ENCODE measurements at places on chromosomes 1 and 21.

GRCh38 chr1:78318011-78318410 is 172.8 kb upstream of the PTGFR start:
- no peak for DNase-seq

- no peak for DNase-seq
Observed at GRCh38 chr1:58864654-58865053, 80.8 kb upstream of the JUN start.

DNA sequence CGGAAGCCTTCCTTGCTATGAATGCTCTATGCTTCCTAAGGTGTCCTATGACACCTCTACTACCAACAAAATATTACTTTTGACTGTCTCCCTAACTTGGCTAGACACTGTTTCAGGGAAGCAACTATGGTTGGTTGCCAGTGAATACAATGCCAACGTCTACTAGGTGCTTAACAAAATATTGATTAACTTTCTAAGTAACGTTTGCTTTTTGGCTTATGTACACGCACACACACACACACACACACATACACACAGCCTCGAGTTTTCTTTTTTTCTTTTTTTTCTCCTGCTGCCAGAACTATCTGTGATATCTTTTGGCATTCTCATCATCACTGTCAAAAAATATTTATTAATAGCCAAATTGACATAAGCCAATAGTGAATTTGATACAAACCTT is 864.0 kb downstream of the PLA2G4A start:
- no peak for DNase-seq

DNA sequence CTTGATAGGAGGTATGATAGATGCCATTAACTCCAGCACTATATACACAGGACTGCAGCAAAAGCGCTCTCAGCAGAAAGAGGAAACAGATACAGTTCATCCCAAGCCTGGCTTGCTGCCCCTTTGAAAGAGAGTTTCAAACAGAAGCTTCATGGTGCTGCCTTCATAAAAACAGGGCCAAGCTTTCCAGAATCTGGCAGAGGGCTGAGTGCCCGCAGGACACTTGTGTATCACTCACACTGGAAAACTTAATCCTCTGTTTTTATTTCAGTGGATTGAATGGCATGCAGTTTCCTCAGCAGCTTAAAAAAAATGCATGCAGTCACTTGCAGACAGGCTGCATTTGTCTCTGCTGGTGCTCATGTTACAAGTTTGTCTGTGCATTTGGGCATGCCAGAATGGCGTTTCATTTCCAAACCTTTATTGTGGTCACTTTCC is 40.4 kb downstream of the KCNJ15 start:
- DNase-seq, result no peak

DNA sequence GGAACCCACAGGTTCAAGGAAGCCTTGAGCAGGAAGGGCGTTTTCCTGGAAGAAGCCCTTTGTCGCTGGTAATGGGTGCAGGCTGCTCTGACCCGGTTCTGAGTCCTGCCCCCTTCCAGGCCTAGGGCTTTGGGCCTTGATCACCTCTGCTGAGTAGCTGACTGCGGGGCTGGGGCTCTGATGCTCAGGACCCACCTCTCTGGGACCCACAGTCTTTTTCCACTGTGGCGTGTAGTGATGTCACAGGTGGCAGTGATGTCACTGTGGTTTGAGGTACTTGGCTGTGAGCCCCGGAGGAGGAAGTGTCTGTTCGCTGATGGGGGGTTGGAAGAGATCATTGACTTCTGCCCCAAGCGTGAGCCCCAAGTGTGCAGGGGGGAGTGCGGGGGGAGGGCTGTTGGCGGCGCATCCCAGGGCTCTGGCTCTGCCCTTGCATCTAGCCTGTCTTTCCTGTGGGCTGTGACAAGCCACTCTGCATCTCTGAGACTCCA is 6.9 kb downstream of the TNFRSF1B start:
- peak; percentile 94 for DNase-seq

DNA sequence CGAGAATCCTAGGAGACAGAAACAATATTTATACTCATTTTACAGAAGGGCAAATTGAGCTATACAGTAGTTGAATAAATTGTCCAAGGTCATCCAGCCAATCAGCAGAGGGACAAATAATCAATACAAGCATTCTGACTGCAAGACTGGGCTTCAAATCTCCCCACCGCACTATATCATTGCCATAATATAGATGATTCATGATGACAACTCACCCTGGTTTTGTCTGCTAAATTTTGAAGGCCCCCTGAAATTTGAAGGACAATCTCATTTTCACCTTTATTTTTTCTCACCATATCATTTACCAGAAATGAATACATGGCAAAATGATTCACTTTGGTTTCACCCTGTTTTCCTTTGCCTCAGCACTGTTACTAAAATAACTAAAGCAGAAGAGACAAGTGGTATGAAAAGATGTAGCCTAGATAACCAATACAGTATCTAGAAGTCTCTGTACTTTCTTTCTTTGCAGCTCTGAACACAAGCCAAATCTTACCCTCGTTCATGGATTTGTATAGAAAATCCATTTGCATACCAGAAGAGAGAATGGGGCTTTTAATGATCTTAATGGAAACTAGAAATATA is 292.5 kb downstream of the TTLL7 start:
- DNase-seq, result no peak

- DNase-seq, result no peak
Observed at GRCh38 chr1:231419738-231420298, 2.3 kb downstream of the EGLN1 start.

DNA sequence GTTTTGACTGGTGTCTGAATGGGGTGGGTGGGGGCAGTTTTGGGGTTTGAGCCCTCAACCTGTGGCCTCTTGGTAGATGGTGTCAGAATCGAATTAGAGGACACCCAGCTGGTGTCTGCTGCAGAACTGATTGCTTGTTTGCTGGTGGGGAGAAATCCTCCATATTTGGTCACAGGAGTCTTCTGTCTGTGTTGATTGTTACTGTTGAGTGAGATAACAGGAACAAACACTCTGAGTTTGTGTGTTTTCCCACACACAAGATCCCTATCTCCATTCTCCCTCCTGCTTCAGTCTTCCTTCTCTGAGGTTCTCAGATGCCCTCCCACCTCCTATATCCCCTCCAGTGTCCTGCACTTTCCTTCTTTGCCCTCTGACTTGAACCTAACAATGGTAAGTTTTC is 19.1 kb upstream of the CGN start:
- DNase-seq, result no peak

GRCh38 chr1:56139836-56140235 is 439.5 kb downstream of the PLPP3 start:
- DNase-seq, result no peak

DNA sequence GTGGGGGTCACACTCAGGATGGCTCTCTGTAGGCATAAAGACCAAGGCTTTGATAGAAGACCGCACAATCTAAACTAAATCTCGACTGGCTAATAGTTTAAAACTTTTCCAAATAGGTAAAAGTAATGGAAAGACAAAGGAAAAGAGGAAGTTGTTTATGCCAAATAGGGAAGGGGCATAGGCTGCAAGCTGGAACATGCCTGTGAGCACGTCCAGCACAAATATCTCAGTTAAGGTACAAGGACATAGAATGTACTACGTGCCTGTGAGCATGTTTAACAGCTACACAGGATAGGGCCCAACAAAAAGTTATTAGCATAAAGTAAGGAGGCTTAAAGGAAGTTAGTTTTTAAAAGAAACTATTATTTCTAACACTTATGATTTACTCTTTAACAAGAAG is 27.6 kb upstream of the GUCA2A start:
- no peak for DNase-seq

DNA sequence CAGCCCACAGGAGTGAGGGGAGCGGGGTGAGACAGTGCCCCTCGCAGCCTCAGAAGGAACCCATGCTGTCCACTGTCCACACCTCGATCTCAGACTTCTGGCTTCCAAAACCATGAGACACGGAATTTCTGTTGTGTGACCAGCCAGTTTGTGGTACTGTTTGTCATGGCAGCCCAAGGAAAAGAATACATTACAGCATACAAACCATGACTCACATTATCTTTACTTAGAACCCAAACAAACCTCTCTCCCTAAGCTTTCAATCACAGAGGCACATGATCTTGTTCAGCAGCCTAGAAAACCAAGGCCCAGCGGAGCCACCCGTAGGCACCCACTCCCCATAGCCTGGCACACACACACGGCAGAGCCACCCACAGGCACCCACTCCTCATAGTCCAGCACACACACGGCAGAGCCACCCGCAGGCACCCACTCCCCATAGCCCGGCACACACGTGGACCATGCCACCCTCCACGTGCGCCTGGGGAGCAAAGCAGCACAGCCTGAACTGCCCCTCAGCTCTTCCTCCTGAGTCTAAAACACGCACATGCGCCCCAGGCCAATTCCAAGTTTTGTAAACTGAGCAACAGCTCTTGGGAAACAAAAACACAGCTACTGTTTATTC is 458 bp upstream of the KRTAP10-4 start:
- no peak for DNase-seq

DNA sequence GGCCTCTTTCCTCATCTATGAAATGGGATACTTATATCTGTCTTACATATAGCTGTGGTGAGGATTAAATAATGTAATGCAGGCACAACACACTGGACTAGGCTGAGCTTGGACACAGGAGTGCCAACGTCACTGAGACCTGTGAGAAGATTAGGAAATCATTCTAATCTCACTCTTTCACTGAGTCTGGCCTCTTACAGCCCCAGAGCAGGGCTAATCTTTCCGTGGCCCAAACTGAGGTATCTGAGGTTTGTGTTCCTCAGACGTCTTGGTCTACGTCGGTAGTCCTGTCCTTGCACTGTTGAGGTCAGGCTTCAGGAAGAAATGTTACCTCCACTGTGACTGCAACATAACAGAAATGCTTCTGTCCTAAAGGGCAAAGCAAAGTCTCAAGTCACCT is 22.6 kb upstream of the A3GALT2 start:
- DNase-seq, result no peak

GRCh38 chr1:158951956-158952355 is 20.6 kb downstream of the PYHIN1 start:
- DNase-seq, result no peak

DNA sequence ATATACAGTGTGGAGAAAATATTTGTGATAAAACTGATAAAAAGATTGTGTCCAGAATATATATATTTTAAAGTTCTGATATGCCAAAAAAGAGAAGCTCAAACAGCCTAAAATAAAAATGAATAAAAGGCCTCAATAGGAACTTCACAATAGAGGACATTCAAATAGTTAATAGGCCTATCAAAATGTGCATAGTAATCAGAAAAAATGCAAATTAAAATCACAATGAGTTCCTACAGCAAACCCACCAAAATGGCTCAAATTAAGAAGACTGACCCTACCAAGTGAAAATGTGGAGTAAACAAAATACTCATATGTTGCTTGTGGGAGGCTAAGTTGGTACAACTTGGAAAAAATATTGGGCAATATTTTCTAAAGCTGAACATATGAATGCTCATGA is 57.6 kb upstream of the COG2 start:
- no peak for DNase-seq

- no peak for DNase-seq
Observed at GRCh38 chr1:56434025-56434424, 145.3 kb downstream of the PLPP3 start.

- no peak for DNase-seq
Observed at GRCh38 chr21:35217504-35218060, 168.5 kb upstream of the RUNX1 start.

DNA sequence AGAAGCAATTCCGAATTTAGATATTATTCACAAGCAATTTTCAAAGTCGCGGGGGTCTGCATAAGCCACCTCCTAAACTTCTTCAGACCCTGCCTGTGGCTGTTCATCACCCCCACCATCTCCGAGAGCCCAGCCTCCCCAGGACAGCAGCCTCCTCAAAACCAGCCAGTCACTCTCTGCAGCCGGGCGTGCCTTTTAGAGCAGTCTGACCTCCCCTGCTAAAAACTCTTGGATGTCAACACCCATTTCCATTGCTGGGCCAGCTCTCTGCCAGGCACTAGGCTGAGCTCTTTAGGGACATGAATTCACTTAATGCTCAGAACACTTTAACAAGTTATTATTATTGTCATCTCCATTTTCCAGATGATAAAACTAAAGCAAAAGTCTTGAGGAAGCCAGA is 11.7 kb downstream of the ADPRS start:
- DNase-seq, result no peak

DNA sequence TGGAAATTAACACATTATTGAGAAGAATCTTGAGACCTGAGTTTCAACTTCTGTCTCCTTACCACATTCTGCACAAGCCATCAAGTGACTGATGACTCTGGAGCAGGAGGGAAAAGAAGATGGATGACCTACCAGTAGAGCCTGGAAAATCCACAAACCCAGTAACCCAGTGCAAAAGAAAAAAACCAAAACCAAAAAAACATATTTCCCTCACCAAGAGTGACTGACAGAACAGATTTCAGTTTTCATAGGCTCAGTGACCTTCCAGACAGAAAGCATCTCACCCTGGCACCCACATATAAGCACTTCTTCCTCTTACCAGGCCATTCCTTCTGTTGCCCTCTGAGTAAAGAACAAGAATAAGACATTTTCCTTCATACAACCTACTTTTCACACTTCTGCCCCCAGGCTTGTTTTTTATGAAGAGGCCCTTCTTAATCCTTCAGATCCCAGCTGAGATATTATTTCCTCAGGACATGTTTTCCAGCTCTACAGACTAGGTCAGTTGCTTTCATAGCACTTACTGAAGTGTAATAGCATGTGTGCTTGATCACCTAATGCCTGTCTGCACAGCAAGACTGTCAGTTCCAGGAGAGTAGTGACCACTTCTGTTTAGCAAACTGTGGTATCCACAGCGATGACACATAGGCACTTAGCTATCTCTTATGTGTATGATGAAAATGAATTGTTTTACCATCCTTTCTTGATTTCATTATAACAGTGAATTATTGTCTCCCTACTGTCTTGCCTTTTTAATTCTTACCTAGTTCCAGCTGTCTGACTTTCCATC is 4.0 kb downstream of the TSACC start:
- no peak for DNase-seq

GRCh38 chr1:3903141-3904005 is 3.3 kb upstream of the C1orf174 start:
- DNase-seq, result no peak

- DNase-seq, result no peak
Observed at GRCh38 chr1:176149939-176150807, 56.9 kb downstream of the COP1 start.

DNA sequence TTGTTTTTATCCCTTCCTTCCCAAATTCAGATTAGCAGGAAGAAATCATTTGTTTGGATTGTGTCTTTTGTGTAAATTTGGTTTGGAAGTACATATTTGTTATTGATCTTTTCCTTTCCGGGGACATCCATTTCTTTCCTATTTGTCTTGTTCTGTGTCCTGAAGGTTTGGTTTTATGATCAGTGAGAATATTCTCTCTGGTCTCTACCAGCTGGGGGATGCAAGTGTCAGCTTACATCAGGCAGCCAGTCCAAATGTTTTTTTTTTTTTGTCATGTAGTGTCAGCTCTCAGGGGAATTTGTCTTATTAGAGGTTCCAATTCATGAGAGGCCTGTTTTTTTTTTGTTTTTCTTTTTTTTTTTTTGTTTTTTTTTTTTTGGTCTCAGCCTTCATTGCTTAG is 479.2 kb upstream of the LRRC7 start:
- DNase-seq, result no peak

DNA sequence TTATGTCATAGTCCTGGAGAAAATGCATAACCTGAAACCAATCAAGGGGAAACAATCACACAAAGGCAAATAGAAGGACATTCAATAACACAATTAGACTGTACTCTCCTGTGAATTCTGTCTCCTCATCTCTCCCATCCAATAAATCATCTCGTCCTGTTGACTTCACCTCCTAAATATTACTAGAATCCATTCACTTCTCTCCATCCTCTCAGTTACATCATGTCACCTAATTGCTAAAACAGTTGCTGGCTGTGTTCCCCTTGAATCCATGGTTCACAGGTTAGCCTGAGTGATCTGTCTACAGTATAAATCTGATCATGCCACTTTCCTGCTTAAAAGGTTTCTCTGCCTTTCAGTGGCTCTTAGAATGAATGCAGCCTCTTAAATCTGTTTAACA is 220.2 kb downstream of the TGFB2 start:
- no peak for DNase-seq
